ENCODE measurements at places on chromosomes 6 and 20. TPM values are rescaled to one million over a fixed set of nuclear protein-coding genes. Genes with fewer than 3 reads are reported as not detected.

DNA sequence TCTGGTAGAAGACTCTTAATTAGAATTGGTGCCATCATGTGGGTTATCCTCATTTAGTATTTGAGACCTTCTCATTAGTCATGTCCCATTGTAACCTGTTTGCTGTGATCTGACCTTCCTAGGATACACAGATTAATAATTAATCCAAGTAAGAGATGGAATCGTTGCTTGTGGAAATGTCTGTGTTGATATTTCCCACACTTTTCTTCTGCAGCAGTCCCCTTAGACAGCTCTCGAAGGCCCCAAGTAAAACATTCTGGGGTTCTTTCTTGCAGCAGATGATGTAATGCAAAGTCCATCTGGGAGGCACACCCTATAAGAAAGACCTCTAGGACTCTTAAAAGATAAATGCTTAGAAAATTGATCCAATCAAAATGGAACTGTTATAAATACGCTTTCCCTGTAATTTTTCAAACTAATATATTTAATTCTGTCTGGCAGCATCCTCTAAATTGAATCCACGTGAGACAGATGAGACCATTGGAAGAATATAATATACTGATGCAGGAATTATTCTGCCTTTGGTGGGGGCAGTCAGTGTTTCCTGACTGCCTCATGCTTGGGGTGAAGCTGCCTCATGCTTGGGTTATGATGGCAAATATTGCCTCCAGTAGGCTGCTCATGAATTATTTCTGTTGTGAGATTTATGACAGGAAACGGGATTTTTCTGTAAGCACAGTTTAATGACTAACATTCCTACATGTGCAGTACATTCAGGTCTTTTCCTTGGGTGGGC is 54.5 kb upstream of the ARMC2 start:
- DNase-seq = no peak

GRCh38 chr20:44111712-44112335 is 75.2 kb downstream of the JPH2 start:
- no peak for DNase-seq

DNA sequence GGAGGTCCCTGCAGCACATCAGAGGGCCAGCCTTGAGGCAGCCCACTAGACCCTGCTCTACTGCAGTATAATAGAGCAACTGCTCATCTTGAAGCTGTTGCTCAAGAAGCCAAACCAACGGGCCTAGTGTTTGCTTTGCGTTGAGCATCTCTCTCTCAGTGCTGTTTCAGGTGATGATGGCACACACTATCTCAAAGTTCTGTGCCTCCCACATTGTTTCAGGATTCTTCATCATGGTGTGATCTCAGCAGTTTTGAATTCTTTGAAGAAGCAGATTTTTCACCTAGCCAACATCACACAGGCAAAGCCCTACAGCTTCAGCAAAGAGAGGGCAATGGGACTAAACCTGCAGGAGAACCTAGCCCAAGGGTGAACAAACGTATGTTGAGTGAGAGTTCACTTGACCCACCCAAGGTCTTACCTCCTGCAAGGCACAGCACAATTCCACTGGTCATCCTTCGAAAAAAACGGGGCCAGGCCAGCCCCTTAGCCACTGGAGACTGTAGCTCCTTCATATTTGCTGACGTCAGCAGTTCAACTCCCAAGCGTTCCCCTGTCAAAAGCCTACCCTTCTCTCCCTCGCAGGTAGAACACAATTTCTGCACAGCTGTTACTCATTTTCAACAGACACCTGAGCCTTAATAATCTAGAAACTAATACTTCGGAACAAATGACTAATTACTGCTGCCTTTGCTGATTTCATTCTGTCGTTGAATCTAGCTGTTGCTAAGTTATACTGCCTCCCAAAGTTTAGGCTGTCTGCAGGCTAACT is 15.8 kb downstream of the MYB start:
- no peak for DNase-seq

DNA sequence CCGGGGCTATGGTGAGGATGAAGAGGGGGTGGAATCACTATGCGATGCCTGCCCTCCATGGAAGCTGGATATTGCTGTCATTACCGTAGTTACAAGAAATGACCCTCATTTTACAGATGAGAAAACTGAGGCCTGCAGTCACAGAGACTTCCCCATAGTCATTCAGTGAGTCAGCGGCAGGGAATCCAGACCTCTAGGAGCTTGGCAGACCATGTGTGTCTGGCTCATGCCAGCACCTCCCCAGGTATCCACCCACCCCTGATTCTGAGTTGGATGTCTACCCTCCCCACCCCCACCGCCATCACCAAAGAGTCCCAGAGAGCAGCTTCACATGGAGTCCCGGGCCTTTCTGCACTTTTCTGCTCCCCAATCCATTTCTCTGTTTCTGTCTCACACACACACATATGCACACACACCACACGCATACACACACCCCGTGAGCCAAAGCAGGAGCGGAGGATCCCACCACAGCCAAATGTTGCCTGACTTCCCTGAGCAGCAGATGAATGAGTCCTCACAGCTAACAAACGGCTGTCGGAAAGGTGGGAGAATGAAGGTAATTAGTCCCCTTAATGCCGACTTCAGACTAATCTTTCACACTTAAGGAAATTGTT is 24.8 kb downstream of the CDH22 start:
- DNase-seq = no peak

DNA sequence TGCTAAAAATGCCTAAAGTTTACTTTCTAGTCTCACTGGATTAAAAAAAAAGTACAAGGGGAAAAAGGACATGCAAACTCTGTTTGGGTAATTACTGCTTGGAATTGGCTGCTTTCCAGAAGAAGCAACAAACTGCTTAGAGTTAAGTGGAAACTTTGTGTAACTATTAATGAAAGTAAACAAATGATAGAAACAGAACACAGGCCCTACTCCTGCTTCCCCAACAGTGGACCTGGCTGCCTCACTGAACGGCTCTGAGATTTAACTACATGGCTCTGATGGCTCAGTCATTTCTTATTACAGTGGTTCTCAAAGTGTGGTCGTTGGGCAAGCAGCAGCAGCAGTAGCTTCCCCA is 108.5 kb downstream of the MAN1A1 start:
- peak; percentile 47 for DNase-seq

- DNase-seq = no peak
Measured at GRCh38 chr20:32991792-32992641, 12.2 kb downstream of the SUN5 start.

DNA sequence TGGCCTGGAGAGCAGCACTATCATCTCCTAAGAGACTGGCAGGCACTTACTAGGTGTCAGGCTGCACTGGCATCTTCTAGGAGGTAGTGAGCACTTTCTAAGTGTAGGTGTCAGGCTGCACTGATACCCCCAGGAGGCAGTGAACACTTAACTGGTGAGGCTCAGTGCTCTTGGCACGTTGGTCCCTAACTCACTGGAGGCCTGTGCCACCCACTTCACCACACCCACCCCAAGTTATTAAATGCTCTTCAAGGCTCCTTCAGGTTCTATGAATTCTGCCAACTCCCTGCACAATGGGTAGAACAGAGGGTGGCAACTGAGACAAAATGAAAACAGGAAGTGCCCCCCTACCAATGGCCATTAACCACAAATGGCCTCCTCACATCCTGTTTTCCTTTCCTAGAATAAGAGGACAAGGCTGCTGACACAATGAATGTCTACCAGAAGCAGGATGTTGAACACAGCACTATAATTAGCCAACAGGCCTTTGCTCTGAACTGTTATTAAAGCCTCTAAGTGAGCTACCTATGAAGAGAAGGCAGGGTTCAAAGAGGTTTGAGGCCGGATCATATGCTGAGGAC is 29.4 kb downstream of the NCOA5 start:
- no peak for DNase-seq

DNA sequence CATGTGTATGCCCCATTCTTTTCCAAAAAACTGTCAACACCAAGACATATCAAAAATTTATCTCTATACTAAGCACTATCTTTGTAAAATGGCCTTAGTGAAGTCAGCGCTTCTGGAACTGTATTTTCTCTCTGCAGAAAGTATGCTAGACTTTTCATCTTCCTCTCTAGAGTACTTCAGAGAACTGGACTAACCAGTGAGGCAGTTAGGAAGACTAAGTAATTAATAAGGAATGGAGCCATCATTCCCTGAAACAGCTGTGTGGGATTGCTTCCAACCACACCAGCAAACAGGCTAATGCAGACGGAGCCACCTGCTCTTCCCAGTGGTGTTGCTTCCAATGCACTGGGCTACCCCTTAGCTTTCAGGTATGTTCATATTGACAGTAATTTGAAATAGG is 169.1 kb upstream of the FUT9 start:
- no peak for DNase-seq

- DNase-seq = no peak
Measured at GRCh38 chr6:12911427-12911826, 194.9 kb downstream of the PHACTR1 start.

DNA sequence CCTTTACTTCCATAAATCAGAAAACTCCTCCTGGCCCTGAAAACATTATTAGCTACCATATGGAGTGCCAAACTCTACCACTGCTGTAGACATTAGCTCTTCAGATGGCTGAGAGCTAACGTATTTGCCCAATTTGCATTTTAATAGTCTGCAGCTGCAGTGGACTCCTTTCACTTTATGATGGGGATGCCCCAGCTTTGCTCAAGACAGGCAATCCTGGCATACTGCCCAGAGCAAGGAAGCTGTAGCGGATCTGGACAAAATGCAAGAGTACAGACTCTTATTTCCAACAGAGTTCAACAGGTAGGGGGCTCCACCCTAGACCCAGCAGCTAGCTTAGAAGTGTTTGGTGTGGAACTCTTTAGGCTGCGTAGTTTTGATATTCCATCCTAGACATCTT is 246.7 kb downstream of the FOXC1 start:
- DNase-seq = no peak

- no peak for DNase-seq
Measured at GRCh38 chr6:55902796-55903195, 27.4 kb upstream of the BMP5 start.

DNA sequence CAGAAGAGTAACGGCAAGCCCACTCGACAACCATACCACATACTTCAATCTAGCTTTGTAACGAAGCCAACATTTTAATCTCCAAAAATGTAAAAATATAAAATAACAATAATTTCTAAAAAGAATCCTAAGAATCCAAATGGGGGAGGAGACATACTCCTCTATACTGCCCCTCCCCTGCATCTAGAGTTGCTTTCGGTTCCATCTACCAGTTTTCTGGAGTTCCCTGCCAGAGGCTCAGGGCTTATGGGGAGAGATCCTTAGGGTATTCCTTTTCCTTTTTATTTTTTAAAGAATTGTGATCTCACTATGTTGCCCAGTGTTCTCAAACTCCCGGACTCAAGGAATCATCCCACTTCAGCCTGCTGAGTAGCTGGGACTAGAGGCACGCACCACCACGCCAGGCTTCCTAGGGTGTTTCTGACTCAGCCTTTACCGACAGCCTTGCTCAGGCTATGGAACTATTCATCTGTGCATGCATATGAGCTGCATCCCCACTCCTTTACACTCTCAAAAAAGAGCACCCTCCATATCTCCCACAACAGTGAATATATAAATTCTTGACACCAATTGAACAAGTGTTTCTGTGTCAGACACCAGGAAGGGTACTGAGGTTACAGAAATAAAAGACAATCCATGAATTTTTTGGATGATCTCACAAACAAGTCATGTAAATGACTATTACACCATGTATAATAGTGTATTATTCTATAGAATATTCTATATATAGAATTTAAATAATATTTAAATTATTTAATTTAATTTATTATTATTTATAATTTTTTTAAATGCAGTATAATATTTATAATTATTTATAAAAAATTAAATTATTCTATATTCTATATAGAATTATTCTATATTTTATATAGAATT is 40.7 kb upstream of the UBR2 start:
- no peak for DNase-seq

GRCh38 chr6:168671863-168672546 is 231.0 kb downstream of the SMOC2 start:
- no peak for DNase-seq

GRCh38 chr6:136926383-136926782 is 4.3 kb downstream of the SLC35D3 start:
- DNase-seq = no peak

DNA sequence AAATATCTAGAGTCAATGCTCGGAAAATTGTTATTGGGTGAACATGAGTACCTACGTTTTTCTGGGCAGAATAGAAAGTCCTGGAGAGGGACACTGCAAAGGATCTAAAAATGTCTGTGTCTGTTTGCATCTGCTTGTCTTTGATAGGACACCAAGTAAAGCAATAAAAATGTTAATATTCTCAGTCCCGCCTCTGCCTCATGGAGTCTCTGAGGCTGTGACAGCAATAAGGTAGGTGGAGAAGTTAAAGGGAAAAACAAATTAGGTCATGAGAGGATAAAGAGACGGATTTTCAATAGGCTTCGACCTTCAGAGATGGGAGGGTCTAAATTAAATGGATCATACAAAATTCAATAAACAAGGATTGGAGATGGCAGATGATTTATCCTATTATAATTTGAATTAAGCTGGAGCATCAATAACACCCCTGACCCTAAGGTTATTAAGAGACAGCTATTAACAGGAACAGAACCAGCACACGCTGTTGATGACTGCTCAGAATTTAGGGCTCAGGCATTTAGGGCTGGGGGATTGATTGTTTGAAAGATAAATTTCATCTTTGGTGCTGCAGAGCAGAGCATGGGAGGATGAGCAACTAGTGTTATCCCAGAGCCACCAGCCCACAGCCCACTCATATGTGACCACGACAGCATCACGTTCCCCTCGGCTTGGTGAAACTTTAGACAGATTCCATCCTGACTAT is 620.3 kb upstream of the CDH4 start:
- no peak for DNase-seq

DNA sequence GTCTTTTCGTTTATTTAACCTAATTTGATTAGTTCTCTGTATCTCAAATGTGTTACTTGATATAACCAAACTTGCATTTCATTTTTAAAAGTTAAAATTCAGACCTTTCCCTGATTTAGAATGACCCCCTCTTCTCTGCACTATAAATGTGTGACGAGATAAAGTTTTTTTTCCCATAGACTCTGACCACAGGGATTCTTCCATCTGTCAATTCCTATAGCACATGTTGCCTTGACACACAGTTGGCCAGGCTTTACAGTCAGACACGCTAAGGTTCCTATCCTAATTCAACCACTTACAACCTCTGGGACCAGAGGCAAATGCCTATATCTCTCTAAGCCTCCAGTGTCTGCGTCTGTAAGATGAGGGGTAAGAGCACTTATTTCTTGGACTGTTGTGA is 40.6 kb downstream of the KCNS1 start:
- DNase-seq = no peak

MYMX gene
- 21.9 TPM for polyA plus RNA-seq

PRR18 gene
- polyA plus RNA-seq = 1.1 TPM

RCAN2 gene
- polyA plus RNA-seq = 4.7 TPM

CAGE1 gene
- polyA plus RNA-seq = 0.10 TPM

Measured in forelimb muscle (tissue), 1 donor.